ENCODE measurements at places on chromosomes 5 and 9. TPM values are rescaled to one million over a fixed set of nuclear protein-coding genes. Genes with fewer than 3 reads are reported as not detected.

- DNase-seq: peak; percentile 13
Observed at GRCh38 chr5:100790170-100790665, 112.9 kb downstream of the ST8SIA4 start.

Gene TYRP1
- polyA plus RNA-seq: 0.37 TPM

Gene CBY3
- polyA plus RNA-seq: 1.2 TPM

- DNase-seq: no peak
Observed at GRCh38 chr5:139133282-139133681, 64.9 kb downstream of the SIL1 start.

- DNase-seq: peak; percentile 25
Observed at GRCh38 chr9:2291980-2292704, 277.0 kb downstream of the SMARCA2 start.

- DNase-seq: no peak
Observed at GRCh38 chr9:72352911-72353388, 12.1 kb downstream of the ZFAND5 start.

GRCh38 chr9:86909388-86909787 lies 37.9 kb downstream of the GAS1 start:
- no peak for DNase-seq

Gene KCNN2
- polyA plus RNA-seq: 0.48 TPM

Gene GFI1B
- 6.2 TPM for polyA plus RNA-seq

DNA sequence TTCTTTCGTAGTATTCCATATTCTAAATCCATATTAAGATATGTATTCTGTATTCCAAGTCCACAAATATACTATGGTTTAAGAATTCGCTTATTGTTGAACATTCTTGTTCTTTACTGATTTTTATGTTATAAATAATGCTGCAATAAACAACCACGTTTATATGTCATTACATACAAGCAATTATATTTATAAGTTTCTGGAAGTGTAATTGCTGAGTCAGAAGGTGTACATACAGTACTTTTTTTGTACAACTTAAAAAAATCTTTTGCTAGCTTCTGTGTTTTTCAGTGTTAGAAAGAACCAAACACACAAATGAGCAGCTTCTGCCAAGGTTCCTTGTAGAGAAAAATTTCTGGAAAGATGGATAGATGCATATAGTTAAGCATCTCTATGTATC lies 48.6 kb upstream of the TNFAIP8 start:
- DNase-seq: no peak

DNA sequence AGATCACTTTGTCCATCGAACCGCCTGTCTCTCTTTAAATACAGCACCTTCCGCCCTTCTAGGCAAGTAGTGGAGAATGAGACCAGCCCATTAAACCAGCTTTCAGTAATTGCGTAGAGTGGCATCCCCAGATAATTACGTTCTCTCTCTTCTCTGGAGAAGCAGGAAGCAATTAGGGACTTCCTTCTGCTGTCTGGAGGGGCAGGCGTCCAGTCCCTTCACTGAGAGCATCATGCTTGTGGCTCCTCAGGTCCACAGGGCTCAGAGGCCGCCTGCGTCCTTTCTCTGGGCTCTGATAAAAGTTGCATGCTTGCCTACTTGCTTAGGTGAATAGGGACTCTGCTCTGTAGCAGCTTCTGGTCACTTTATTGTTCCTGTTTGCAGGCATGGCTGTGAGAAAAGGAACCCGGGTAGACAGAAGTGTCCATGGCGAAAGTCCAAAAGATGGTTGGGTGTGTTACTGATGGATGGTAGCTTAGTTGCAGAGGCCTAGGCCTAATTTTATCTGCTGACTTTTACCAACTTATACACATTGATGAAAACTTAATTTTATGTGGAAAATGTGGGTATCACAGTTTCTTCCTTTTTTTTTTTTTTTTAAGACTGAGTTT lies 299.1 kb upstream of the PANK3 start:
- no peak for DNase-seq

DNA sequence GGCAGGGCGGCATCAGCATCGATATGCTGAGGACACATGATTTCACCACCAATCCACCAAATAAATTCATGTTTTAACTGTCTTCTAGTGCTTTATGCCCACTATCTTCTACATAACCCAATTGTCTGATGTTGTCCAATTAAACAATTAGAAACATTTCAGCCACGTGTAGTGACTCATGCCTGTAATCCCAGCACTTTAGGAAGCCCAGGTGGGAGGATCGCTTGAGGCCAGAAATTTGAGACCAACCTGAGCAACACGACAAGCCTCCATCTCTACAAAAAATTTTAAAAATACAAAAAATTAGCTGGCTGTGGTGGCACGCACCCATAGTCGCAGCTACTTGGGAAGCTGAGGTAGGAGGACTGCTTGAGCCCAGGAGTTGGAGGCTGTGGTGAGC lies 128.1 kb downstream of the MYO10 start:
- DNase-seq: no peak

- DNase-seq: no peak
Observed at GRCh38 chr5:150227036-150227435, 37.2 kb downstream of the SLC6A7 start.

Gene CERT1
- 50.3 TPM for polyA plus RNA-seq

- DNase-seq: no peak
Observed at GRCh38 chr9:115162946-115163345, 45.0 kb upstream of the TNC start.

DNA sequence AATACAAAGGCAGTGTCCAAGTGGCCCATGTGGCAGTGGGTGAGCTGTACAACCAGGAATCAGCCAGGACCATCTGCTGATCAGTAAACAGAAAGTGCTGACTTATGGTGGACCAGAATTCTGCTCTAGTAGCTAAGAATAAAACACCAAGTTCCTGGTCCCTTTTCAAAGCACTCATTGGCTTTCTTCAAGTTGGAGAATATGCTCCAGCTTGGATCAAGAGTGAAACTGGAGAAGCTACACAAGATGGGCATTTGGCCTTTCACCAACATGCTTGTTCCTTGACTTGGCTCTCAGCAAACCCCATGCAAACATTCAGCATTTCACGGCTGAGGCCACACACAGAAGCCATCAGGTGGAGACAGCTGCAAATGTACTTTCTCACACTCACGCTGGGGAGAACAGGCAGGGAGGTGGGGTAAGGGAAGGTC lies 32.1 kb downstream of the MARCHF3 start:
- DNase-seq: no peak

GRCh38 chr9:91077624-91078368 lies 276.2 kb downstream of the SYK start:
- DNase-seq: peak; percentile 48

DNA sequence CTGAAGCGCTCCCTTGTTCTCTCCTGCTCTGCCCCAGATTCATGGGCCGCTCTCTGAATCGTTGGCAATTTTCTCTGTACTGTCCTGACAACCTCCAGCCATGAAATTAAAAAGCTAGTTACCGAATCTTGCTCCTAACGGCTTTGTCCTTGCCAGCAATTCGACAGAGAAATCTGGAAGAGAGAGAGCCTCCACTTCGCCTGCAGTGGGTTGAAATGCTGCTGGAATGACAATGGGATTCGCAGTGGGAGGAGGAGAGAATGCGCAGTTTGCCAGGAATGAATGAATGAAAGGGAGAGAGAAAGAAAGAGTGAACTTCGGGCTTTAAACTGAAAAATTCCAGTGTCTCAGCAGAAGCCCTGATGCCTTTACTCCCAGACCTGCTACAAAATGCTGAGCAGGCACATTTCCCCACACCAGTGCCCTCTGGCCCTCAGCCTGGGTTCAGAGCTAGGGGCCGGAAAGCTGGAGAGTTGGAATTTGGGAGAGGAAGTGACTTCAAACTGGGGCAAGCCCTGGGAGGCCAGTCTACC lies 11.5 kb upstream of the BOD1 start:
- peak; percentile 48 for DNase-seq

DNA sequence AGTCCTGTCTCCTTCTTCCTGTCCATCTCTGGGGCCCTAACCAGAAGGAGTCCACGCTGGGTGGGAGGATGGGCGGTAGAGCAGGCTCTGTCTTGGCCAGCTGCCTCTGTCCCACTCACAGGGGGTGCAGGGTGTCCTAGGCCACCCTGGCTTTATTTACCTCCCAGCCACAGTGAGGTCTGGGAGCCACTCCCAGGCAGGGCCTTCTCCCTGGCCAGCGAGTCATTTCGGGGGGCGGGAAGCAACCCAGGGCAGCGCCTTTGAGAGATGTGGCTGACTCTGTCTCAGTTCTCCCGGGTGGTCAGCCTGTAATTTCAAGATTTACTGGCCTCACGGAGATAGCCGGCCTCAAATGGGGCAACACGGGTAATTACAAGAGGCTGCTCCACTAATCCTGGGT lies 67.4 kb upstream of the PTCH1 start:
- no peak for DNase-seq

Gene CKS2
- 95.6 TPM for polyA plus RNA-seq

DNA sequence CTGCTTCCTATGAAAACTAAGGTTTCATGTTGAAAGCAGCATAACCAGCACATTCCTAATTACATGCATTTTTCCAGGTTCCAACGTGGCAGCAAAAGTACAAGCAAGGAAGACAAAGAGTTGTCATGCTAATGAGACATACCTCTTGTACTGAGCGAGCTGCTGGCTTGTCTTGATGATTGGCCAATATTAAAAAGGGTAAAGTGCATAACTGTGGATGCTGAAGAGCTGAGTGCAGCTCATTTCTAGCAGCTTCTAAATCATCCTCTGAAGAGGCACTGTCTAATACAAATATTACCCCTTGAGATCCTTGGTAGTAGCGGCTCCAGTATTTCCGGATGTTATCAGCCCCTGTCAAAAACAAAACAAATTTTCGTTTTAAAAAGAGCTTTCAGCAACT lies 197.3 kb downstream of the ARL15 start:
- no peak for DNase-seq

DNA sequence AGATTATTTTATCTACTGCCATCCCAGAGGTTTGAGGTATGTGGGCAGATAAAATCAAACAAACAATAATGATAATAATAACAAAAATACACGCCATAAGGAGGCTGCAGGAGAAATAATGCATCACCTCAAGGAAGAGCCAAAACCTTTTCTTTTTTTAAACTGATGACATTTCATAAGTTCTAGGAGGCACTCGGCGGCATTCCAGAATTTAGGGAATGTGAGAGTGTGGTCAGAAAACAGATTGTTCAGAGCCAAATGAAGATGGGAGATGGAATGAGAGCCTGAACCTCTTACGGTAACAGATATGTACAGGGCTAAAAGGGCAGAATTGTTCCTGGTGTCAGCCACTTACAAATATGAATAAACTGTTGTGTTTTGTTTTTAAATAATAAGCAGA lies 615.0 kb upstream of the CHD1 start:
- DNase-seq: no peak

Gene PSAT1
- polyA plus RNA-seq: 4.9 TPM

- DNase-seq: no peak
Observed at GRCh38 chr9:22731786-22732185, 285.2 kb downstream of the DMRTA1 start.

DNA sequence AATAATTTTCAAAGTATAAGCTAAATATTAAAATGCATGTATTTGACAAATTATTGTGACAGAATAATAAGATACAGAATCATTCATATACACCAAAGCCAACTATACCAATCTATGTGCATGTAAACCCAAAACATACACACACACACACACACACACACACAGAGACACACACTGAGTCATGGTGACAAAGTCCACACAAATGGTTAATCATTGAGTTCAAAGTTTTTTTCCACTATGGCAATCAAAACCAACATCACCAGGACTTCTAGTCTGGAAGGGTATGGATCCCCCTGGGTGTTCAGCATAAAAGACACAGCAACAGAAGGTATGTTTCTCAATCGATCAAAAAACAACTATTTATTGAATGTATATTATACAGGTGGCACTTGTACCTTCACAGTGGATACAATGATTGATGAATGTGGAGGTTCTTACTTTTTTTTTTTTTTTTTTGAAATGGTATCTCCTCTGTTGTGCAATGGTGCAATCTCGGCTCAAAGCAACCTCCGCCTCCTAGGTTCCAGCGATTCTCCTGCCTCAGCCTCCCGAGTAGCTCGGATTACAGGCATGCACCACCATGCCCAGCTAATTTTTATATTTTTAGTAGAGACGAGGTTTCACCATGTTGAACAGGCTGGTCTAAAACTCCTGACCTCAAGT lies 137.0 kb downstream of the PDE4D start:
- DNase-seq: peak; percentile 94

Gene HSPB3
- polyA plus RNA-seq: 0.61 TPM

Gene ENTREP1
- polyA plus RNA-seq: 7.3 TPM

DNA sequence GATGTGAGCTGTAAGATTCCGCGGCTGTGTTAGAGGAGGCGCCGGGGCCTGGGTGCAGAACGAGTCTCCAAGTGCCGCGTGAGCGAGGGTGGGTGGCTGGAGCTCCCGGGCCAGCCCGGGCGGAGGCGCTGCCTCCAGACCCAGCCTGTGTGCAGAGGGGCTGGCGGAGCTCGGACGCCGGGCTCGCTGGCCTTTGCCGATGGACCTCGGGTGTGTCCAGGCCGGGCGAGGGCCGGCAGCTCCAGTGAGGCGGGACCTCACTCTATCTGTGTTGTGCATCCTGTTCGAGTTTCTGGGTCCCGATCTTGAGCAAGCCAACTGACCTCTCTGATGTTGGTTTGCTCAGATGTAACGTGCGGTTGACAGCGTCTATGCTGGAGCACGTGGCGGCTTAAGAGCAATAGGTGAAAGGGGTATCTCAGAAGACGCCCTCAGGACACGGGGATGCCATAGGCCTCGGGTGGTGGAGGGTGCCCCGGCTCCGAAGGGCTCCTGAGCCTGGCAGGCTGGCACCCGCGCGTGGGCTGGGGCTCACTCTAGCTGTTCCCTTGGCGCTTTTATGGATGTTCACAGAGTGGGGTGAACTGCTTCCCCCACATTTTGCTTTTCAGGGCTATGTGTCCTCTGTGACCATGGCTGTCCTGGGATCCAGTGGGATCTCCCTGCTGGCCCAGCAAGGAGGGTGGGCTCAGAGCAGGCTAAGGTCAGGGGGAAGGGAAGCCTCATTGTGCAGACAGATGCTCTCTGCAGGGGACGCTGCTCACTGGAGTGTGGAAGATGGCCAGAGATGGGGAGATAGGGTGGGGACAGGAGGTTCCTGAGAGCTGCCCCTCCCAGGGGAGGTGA lies 69.8 kb downstream of the MRPL36 start:
- no peak for DNase-seq

- DNase-seq: no peak
Observed at GRCh38 chr9:124257844-124258606, at the start of gene NEK6. Gene NEK6, plus strand, starts transcription at chr9:124257949. Its CDS starts 44,016 bp downstream, at chr9:124301965.

GRCh38 chr9:5354184-5354583 lies 14.5 kb upstream of the RLN1 start:
- no peak for DNase-seq

Data from large intestine (tissue), 12 donors.